ENCODE measurements at places on chromosomes 16 and 17.
A peak's percentile ranks its signal among the peaks of the same experiment; 100 is the strongest.

- no peaks in the 10 kb centered on the region for H3K4me1 ChIP-seq
- no peak overlapping the region for H3K4me3 ChIP-seq
- no peak for DNase-seq
Observed at GRCh38 chr17:79981661-79982101, 54.0 kb downstream of the TBC1D16 start.

GRCh38 chr17:18262111-18262510, 1.6 kb downstream of the MIEF2 start:
- H3K27me3 ChIP-seq = no peaks in the 10 kb centered on the region
- H3K4me3 ChIP-seq = peak overlapping the region; percentile 82
- peaks cover 7% of the 10 kb centered on the region for H3K36me3 ChIP-seq
- no peak for DNase-seq

- peak overlapping the region; percentile 10 for H3K4me3 ChIP-seq
- H3K27ac ChIP-seq = peak overlapping the region; percentile 81
- H3K4me1 ChIP-seq = peaks cover 73% of the 10 kb centered on the region
- no peak for DNase-seq
- peaks cover 57% of the 10 kb centered on the region for H3K36me3 ChIP-seq
Observed at GRCh38 chr16:27430923-27431484, 29.0 kb downstream of the IL21R start.

GRCh38 chr16:74320707-74321106, 24.1 kb downstream of the PSMD7 start:
- H3K36me3 ChIP-seq = peaks cover 3% of the 10 kb centered on the region
- no peak overlapping the region for H3K4me3 ChIP-seq
- DNase-seq = no peak
- H3K27me3 ChIP-seq = no peaks in the 10 kb centered on the region
- no peak overlapping the region for H3K27ac ChIP-seq

GRCh38 chr17:76275382-76276068, 10.4 kb downstream of the UBALD2 start:
- peak overlapping the region; percentile 55 for H3K27ac ChIP-seq
- H3K4me1 ChIP-seq = peaks cover 24% of the 10 kb centered on the region
- H3K36me3 ChIP-seq = peaks cover 5% of the 10 kb centered on the region

GRCh38 chr16:15836074-15836473, 20.8 kb downstream of the MYH11 start:
- peaks cover 10% of the 10 kb centered on the region for H3K4me1 ChIP-seq
- H3K27ac ChIP-seq = no peak overlapping the region
- H3K36me3 ChIP-seq = no peaks in the 10 kb centered on the region
- no peak overlapping the region for H3K4me3 ChIP-seq
- peaks cover 7% of the 10 kb centered on the region for H3K27me3 ChIP-seq

DNA sequence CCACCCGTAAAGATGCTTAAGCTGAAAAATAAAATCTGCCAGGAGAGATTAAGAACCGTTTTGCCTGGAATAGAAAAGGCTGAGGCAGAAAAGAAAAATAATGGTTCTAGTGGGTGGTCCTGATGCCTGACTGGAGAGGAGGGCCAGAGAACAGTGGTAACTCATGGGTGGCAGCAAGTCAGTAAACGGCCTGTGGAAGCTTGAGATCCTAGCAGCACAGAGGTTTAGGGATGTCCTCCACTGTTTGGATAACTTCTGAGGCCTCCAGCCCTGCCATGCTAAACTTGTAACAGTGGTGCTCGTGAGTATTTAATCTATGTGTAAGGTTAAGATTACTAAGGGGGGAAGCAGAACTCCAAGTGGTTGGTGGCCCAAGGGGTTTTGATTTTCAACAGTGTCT, 21.2 kb upstream of the PHAF1 start:
- no peak for DNase-seq
- peaks cover 29% of the 10 kb centered on the region for H3K36me3 ChIP-seq
- no peak overlapping the region for H3K4me3 ChIP-seq

DNA sequence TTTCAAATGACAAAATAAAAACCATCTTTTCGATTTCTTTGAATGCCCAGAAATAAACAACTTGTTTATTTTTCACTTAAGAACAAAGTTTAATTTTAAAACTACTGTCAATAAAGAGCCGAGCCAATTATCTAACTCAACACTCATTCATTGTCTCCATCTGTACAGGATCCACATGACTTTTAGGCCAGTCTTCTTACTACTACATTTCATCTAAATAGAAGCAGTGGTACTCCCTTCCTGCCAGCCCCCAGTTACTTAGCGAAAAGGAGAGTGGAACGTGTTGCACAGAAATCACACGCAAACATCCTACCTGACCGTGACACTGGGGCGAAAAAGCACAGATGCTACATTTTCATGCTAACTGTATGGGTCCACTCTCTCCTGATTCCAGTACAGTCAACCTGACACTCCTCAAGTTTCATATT, 1.2 kb downstream of the GNA13 start:
- peaks cover 32% of the 10 kb centered on the region for H3K36me3 ChIP-seq
- peaks cover 3% of the 10 kb centered on the region for H3K27me3 ChIP-seq
- peak overlapping the region; percentile 94 for H3K4me3 ChIP-seq
- peak overlapping the region; percentile 93 for H3K27ac ChIP-seq
- DNase-seq = no peak
- peaks cover 32% of the 10 kb centered on the region for H3K4me1 ChIP-seq

GRCh38 chr16:68389750-68390371, 58.4 kb downstream of the SMPD3 start:
- peaks cover 8% of the 10 kb centered on the region for H3K4me1 ChIP-seq
- DNase-seq = no peak
- H3K27me3 ChIP-seq = peaks cover 23% of the 10 kb centered on the region
- H3K27ac ChIP-seq = no peak overlapping the region
- no peak overlapping the region for H3K4me3 ChIP-seq

DNA sequence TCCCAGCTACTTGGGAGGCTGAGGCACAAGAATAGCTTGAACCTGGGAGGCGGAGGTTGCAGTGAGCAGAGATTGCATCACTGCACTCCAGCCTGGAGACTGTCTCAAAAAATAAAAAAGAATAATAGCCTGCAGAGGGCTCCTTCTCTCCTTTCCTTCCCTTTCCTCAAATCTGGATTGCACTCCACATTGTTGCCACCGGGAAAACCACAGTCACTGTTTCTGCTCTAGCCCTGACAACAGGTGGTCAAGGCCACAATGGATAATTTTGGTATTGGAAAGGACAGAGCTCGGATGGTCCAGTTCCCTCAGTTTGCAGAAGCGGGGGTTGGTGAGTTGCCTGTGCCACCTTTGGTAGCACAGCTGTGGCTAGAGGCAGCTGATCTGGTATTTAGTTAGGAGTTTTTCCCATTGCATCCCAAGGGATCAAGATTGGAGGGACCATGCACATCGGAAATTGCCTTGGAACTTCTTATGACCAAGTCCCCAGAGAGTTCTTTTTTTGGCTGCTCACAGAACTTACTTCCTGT, 44.7 kb upstream of the PRSS54 start:
- no peak overlapping the region for H3K27ac ChIP-seq
- H3K4me1 ChIP-seq = no peaks in the 10 kb centered on the region
- DNase-seq = no peak
- no peak overlapping the region for H3K4me3 ChIP-seq
